ENCODE measurements at places on chromosomes 11 and 22.

DNA sequence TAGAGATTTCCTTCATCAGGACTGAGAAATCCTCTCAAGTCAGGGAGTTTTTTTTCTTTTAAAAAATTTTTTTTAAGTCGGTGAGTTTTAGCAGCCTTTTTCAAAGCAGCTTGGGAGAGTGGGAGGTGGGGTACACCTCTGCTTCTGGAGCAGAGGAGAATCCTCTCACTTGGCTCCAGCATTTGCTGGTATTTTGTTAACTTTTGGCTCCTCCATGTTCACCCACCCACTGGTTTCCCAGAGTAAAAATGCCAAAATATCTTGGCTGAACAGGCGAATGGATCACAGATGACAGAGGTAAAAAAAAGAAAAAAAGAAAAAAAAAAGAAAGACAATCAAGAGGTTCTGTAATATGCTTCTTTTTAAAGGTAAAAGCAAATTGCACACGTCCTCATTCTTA lies 68.0 kb downstream of the GAB2 start:
- no peak for DNase-seq

DNA sequence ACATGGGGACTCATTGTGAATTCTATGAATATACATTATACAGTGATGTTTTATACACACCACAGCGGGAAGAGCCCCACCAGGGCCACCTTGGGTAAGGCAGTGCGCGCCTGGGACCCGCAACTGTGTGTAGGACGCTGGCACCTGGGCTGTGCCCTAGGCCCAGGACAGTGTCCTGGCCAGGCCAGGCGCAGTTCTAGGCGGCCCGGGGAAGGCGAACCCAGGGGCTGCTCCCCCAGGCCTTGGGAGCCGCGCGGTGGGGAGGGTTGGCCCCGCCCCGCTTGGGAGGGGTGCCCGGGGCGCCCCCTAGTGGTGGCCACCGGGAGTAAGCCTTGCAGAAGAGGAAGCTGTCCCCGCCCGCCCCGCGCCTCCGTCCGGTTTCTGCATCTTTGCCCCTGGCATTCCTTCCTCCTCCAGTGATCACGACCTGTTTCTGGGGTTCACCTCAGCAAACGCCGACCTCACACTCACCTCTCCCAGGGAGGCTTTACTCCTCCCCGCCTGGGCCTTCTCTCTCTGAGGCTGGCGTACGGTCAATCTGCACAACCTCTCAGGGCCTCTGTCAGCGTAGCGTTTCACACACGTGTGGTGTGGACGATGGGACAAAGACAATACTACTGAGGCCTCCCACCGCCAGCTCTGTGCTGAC lies 9.5 kb upstream of the EHD1 start:
- DNase-seq = no peak

DNA sequence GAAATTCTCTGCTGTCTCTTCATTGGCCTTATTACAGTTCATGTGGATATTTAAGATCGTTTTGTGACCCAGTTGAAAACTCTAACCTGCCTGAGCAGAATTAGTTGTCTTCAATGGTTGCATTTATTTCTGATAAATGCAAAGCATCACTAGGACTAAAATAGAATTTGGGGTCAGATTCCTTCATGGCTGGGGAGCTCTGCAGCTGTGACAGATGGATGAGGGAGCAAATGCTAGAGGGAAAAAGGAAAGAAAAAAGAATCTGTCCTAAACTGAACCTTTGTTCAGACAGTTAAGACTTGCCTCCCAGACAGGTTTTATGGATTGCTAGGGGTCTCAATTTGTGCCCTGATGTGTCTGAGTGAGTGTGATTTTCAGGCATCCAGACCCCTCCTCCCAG lies 113.0 kb downstream of the SYT9 start:
- DNase-seq = no peak

- peak; percentile 70 for DNase-seq
Observed at GRCh38 chr22:21837248-21837979, 30.0 kb downstream of the MAPK1 start.

GRCh38 chr11:60951904-60952741 lies at the start of gene SLC15A3:
Gene SLC15A3 (minus strand): TSS chr11:60952176. CDS start chr11:60951551, 625 bp downstream.
- DNase-seq = no peak

DNA sequence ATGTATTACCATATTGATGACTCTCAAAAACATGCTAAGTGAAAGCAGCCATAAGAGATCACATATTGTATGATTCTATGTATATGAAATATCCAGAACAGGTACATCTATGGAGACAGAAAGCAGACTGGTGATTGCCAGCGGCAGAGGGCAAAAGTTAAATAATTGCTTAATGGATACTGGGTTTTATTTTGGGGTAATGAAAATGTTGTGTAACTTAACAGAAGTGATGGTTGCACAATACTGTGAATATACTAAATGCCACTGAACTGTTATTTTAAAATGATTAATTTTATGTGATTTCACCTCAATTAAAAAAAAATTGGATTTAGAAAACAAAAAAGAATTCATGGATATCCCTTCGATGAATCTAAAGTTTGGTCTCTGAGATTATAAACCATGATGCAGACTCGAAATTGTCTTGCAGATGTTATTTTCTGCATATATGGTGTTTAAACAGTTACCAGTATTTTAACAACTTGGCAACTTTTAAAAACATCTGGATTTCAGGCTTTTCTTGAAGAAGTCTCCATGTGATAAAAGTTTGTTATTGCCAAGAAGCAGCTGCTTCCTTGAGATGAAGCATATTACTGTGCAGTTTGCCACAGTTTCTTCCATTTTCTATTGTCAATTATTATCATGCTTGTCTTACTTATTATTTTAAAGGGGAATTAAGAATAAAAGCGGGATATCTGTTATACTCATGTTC lies 38.1 kb downstream of the LARGE2 start:
- DNase-seq = no peak

GRCh38 chr11:44747316-44747715 lies 20.6 kb downstream of the TSPAN18 start:
- no peak for DNase-seq

- peak; percentile 68 for DNase-seq
Observed at GRCh38 chr11:60841797-60842667, at the start of gene CCDC86. Gene CCDC86 (plus strand): TSS chr11:60842113. CDS start chr11:60842125, 12 bp downstream.

DNA sequence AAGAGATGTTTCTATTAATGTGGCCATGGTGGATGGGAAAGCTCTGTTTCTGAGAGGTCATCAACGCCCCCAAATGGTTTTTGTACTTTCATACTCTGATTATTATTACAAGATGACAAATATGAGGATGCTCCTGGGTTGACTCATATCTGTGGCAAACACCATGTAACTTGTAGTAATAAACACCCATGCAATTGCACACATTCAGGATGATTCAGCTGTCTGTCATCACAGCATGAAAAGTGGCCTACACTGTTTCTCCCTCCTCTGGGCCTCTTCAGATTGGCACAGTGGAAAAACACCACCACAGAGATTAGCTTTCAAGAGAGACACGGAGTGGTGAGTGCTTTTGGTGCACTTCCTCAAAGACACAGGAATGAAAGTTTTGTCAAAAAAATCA lies 85.4 kb downstream of the MTNR1B start:
- peak; percentile 92 for DNase-seq

DNA sequence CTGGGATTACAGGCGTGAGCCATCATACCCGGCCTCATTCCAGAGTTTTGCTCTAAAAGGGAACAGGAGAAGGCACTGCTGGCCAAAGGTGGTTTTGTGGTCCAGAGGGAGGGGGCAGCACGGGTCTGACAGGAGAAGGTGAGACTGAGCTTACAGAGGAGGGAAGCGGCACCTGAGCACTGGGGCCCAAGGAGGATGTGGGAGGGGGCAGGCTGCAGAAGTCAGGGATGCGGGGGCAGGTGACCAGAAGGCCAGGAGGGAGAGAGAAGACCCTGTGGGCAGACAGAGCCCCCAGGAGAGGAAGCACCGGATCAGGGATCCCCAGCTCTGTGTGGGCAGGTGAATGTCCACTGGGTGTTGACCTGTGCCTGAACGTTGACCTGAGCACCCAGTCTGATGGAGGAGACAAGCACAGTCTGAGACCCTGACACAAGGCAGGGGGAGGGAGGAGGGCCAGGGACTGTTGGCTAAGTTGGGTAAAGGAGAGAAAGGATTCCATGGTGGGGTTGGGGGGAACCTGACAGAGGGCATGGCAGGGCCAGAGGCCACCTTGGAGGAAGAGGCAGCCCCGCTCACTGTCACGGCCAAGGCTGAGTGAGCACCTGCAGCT lies 12.0 kb upstream of the PRR5 start:
- DNase-seq = no peak

- DNase-seq = no peak
Observed at GRCh38 chr22:24118689-24119384, 62.5 kb upstream of the SUSD2 start.

- no peak for DNase-seq
Observed at GRCh38 chr22:49369726-49370626, 457.7 kb downstream of the BRD1 start.

- DNase-seq = no peak
Observed at GRCh38 chr11:65440831-65441499, 18.4 kb downstream of the NEAT1 start.

DNA sequence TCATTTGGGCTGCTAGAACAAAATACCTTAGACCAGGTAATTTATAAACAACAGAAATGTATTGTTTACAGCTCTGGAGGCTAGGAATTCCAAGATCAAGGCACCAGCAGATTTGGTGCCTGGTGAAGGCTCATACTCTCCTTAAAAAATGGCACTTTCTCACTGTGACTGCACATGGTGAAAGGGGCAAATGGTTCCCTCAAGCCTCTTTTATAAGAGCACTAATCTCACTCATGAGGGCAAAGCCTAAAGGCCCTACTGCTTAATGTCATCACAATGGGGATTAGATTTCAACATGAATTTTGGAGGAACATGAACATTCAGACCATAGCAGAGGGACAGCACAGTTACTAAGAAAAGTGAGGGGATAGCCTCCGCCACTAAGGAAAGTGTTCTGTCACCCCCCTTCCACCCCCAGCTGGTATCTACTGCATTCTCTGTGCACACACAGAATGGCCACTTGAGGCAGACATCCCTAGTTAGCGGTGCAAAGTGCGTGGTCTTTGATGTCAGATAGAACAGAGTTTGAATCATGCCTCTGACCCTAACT lies 47.2 kb upstream of the CEP295 start:
- no peak for DNase-seq

DNA sequence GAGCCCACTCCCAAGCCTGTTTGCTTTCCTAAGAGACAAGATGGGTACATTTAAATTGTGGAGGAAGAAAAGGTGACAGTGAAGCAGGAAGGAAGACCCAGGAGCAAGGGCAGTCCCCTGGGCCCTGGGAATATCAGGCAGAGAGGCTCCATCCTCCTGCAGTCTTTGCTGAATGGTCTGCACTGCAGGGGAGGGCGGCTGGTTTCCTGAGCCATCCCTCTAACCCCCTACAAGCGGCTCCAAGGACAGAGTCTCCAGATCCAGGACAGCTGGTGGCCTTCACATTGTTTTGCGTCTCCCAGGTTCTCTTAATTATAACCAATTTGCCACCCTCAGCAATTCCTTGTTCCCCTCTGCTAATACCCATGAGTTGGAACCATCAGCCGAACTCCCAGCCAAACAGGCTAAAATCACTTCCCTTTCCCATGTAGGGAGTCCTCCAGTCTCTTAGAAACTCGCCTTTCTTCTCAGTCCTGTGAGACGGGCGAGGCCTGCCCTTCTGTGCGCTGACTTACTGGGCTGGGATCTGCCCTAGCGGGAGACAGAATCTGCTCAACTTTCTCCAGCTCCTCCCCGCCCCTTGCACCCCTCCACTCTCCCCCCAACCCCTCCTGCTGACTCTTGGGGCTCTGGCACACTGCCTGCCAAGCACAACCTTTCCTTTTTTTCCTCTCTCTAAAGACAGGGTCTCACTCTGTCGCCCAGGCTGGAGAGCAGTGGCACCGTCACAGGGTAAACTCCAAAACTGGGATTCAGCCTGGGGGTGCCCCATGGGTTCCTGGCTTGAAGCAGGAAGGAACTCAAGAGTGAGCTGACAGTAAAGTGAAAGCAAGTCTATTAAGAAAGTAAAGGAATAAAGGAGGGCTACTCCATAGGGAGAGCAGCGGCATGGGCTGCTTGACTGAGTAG lies 53.4 kb upstream of the EMID1 start:
- DNase-seq = no peak

DNA sequence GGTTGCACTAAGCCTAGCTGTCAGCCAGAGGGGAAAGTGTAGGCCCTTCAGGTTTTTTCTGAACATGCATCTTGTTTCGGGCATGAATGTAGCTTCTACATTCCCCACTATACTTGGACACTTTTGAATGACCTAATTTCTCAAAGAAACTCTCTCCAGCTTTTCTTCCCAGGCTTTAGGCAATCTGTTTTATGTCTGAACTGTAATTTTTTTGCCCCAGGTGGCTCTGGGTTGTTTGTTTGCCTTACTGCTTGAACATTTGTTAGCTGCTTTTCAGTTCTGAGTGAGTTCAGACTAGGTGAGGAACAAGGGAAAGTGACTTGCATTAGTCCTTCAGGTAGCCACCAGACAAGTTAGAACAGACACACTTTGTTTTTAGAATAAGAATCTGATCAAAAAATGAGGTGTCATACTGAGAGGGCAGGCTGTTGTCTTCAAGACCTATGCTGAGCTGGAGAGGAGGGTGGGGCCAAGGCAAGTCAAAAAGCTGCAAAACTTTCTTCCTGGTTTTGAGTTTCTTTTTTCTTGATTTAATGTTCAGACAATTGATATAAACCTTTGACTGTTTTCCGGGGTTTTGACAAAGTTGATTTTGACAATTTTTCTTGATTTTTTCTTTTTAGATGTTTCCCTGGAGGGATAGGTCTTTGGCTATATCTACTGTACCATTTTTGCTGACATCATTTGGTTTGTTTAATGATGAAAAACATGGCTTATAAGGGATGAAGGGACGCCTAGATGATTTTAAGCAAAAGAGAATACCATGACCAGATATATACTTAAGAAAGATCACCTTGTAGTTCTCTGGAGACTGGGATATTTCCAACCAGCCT lies 182.8 kb downstream of the WNT11 start:
- DNase-seq = no peak

DNA sequence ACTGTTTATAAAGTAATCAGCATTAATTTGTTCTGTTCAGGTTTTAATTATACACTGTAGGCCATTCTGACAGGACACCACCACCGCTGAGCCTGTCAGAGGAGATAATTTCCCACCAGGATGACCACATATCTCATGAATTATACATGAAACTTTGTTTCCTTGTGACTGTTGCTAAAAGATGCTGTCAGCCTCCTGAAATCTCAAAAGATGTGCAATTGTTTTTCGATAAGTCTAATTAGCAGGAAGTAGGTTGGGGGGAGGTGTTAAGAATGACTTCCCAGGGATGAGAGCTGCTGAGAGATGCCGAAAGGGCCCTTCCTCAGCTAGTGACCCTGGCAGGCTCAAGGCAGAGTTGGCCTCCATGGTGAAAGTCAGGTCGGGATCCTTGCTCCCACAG lies 485.4 kb downstream of the SOX6 start:
- DNase-seq = no peak

GRCh38 chr11:79151396-79151795 lies 289.4 kb downstream of the TENM4 start:
- DNase-seq = no peak

GRCh38 chr11:108703916-108704315 lies 39.0 kb downstream of the DDX10 start:
- no peak for DNase-seq

DNA sequence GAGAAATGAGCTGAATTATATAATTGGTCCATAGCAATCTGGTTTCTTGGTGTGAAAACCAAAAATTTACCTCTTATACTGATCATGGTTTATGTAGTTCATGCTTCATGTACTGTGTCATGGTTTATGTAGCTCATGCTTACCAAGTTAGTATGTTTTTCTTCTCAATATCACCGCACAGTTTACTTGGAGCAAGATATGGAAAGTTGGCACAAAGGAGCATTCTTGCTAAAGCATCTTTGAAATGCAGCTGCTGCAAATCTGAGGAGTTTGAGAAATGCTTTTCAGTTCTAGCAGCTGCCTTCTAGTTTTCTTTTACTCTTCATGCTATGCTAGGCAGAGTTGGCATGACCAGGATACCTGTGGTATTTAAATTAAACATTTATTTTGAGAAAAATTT lies 4.5 kb downstream of the OR10G7 start:
- DNase-seq = no peak
